ENCODE measurements at places on chromosomes 3 and 15.

DNA sequence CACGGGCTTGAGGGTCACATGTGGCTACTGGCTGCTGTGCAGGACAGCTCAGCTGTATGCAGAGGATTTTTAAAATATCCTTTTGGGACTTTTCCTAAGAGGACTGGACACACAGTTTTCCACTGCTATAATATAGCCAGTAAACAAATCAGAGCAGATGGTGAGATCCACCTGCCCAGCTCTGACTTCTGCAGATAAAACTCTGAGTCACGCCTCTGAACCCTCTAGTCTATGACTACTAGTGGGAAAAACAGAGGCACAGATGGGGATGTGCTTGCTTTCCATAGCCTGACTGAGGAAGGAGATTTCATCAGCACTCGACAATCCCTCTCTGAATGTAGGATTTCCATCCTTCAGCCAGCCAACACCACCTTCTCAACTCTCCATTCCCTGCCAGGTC is 45.1 kb downstream of the COLQ start:
- no peak for DNase-seq

- DNase-seq: no peak
Observed at GRCh38 chr15:34214135-34214534, 4.2 kb upstream of the KATNBL1 start.

GRCh38 chr15:52078876-52079700 is 33.5 kb downstream of the BCL2L10 start:
- DNase-seq: peak; percentile 94

DNA sequence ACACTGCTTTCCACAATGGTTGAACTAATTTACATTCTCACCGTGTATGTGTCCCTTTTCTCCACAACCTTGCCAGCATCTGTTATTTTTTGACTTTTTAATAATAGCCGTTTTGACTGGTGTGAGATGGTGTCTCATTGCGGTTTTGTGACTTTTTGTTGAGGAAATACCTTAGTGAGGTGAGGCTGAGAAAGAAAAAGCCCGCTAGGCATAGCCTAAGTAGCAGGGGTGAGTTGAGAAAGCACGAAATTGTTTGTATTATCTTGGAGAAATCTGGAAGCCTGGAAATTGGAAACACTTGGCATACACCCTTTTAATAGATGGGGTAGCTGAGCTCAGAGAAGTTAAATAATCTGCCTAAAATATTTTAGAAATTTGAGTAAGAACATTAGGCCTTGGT is 61.5 kb upstream of the CFAP161 start:
- no peak for DNase-seq

DNA sequence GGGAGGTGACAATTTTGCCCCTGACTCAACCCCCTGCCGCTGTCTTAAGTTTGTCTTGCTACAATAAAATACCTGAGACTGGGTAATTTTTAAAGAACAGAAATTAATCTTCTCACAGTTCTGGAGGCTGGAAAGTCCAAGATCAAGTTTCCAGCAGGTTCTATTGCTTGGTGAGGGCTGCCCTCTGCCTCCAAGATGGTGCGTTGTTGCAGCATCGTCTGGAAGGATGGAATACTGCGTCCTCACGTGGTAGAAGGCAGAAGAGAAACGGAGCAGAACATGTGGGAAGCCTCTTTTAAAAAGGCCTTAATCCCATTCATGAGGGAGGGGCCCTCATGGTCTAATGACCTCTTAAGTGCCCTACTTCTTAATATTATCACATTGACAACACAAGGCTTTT is 87.3 kb upstream of the SNTN start:
- DNase-seq: no peak

- DNase-seq: no peak
Observed at GRCh38 chr3:132231633-132232032, 85.6 kb upstream of the ACP3 start.

DNA sequence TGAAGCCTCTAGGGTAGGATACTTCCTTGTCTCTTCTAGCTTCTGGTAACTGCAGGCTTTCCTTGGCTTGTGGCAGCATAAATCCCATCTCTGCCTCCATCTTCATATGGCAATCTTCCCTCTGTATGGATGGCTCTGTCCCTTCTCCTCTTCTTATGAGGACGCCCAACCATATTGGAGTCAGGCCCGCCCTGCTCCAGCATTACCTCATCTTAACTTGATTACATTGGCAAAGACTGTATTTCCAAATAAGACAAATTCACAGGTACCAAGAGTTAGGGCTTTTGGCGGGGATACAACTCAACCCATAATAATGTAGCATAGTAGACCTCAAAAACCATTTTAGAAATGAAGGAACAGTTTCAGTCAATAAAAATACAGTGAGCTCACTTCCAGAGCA is 75.4 kb downstream of the BDH1 start:
- DNase-seq: no peak

DNA sequence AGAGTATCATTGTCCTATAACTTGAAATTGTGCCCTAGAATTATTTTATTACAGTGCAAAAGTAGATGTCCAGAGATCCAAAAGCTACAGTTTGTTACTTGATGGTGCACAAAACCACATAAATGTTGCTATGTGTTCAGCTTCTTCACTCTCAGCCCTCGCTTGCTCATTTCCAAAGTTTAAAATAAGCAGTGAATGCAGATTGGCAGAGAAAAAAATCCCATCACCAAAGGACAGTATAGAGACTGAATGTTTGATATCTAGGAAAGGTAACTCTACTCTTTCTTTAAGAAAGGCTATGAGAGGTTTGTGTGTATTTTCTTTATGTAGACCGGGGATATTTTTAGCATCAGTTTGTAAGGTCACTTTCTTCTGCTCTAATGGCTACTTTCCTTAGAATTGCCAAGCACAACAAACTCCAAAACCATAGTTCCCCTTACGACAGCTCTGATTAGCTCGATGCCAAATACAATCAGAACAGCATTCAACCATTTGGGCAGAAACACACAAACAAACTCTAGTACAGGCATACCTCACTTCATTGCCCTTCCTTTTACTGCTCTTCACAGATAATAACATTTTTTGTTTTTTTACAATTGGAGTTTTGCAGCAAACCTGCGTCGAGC is 164.1 kb upstream of the CCDC54 start:
- DNase-seq: no peak

- no peak for DNase-seq
Observed at GRCh38 chr15:80034629-80035028, 24.8 kb upstream of the ZFAND6 start.

GRCh38 chr15:76974456-76975036 is 20.4 kb upstream of the PSTPIP1 start:
- no peak for DNase-seq

GRCh38 chr3:71724584-71725270 is 475 bp downstream of the EIF4E3 start:
- DNase-seq: peak; percentile 70

DNA sequence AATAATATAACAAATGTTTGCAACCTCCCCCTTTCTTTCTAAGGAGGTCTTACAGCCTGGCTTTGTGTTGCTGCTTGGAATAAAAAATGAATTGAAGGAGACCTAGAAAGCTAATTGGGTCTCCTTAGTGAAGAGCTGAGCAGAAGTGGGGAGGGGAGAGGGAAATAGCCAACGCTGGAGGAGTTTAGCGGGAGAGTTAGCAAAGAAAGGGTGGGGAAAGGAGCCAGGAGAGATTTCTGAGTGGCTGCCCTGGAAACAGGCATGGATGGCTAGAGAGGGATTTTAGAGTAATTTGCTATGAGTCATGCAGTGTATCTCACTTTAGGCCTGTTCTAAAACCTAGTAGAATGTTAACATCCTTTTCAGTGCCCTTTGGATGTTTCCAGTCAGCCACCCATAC is 45.2 kb upstream of the PFN2 start:
- DNase-seq: no peak

GRCh38 chr15:76075046-76075445 is 15.3 kb downstream of the TMEM266 start:
- DNase-seq: no peak

All from glutamatergic neuron (in vitro differentiated cells).